ENCODE measurements at places on chromosomes 2 and 18.

- DNase-seq, result no peak
These were observed 61.7 kb downstream of the PLB1 start for GRCh38 chr2:28557389-28558131.

DNA sequence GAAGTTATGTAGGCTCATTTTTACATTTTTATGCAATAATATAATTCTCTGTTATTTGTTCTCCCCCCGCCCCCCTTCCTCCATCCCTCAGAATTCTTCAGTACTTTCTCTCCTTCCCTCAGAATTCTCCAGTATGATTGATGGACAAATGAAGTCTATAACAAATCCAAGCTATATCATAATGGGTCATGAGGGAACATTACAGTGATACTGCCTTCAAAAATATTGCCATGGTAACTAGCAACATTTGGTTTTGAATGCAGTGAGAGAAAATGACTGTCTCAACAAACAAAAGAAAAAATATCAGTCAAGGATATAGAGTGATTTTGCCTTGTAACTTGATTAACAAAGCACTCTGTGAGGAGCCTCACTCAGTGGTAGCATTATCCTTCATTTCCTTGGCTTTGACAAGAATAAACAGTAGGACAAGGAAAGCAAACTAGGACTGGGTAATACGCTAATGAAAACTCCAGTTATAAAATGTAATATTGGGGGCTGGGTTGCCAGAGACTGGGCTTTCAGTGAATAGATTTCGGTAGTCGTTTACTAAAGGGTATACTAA is 392.9 kb upstream of the CRIM1 start:
- no peak for DNase-seq

GRCh38 chr18:11789716-11790510 is 61.3 kb upstream of the CHMP1B start:
- DNase-seq, result no peak

DNA sequence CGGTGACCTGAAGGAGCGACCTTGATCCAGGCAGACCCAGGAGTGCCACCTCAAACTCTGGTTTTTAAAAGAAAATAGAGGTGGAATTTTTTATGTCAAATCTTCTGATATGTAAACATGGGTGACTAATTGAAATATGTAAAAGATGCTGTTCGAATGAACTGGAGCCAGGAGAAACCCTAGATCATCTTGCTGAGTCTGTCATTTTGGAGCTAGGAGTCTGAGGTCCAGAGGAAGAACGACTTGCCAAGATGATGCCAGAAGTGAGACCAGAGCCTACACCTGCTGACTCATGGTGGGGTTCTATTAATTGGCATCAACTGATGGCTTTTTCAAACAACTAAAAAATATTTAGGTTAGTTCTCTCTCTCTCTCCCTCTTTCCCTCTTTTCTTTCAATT is 74.1 kb downstream of the ACAA2 start:
- DNase-seq, result no peak

DNA sequence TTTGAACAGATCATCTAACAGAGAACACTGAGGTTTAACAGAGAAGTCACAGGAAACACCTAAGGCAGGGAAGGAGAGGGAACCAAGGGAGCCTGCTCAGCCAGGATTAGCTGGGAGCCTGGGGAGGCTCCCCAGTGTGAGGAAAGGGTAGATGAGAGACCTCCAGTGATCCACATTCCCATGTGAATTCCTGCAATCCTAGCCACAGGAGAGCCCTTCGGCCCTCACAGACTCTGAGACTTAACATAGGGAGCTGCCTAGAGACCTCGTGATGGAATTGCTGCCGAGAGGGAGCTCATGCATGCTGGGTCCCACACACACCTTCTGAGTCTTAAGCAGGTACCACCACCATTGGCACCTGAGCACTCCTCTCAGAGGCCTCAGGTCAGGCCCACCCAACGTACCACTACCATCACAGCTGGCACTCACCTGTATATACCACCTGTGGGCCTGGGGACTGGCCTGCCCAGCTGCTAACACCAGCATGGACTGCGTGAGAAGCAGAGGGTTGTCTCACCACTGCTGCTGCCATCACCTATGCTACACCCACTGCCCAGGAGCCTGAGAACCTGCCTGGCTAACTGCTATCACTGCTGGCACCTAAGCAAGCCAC is 225.9 kb upstream of the RASGRP3 start:
- DNase-seq, result no peak

DNA sequence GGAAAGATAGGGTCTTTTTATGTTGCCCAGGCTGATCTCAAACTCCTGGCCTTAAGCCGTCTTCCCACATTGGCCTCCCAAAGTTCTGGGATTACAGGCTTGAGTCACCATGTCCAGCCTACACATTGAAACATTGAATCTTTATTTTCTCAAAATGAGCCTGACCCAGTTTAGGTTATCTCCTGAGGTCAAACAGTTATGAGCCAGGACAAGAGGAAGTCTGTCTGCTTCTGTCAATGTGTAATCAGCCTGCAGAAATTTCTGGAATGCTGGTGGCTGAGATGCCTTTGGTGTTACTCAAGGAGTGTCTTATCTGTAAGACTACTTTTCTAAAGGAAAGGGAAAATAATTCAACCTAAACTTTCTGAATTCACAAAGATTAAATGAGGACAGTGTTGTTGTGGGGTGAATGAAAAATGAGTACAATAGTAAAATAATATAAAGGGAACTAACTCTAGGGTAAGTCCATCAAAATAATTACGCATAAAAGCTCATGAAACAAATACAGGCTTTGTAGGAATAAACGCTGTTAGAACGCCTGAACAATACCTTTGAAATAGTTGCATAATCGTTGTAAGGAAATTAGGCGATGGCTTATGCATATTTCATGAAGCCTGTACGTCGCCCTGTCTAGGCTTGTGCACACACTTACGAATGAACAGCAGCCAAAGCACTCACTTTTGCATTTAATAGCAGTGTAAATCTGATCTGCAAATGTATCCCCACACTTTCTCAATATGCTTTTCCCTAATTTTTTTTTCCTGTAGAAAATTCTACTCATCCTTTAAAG is 260.8 kb downstream of the RDH14 start:
- no peak for DNase-seq

DNA sequence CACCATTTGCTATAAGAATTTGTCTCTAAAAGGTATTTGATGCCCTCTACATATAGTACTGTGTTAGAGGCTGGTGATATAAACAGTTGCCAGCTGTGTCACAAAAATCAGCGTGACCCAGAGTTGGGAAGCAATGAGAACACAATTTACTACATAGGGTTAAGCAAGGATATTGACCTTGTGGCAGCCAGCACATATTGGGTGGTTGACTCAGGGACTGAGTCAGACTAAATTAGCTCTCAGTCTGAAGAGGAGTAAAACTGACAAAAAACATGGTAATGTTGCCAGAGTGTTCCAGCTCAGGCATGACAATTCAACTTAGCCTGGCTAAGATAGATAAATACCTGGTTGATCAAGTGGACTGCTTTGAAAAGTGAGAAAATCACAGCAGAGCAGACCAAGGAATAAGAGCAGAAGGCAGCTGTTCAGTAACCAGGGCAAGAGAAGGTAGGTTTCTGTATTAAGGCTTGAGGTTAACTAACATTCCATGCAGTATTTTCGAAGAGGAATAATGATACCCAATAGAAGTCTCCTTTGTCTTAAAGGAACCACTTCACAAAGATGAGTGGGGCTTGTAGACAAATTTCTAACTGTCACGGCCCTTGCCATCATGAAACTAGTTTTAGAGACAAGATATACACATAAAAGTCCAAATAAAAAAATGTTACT is 108.2 kb upstream of the ERBB4 start:
- DNase-seq, result no peak

DNA sequence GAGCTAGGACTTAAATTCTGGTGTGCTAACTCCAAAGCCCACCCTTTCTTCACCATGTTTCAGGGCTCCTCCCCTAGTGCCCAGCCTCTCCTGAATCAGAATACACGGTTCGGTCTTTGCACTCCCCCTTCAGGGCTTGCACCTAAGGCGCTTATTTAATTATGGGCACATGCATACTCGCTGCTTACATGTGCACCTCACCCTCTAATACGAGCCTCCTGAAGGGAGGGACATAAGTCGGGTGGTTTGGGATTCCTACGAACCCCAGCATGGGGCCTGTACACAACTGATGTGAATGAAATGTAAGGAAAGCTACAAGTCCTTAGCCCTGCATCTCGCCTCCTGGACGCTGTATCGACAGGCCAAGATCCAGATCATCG is 435 bp downstream of the IFT172 start:
- DNase-seq, result no peak

GRCh38 chr2:230899287-230899686 is 25.8 kb downstream of the GPR55 start:
- no peak for DNase-seq

DNA sequence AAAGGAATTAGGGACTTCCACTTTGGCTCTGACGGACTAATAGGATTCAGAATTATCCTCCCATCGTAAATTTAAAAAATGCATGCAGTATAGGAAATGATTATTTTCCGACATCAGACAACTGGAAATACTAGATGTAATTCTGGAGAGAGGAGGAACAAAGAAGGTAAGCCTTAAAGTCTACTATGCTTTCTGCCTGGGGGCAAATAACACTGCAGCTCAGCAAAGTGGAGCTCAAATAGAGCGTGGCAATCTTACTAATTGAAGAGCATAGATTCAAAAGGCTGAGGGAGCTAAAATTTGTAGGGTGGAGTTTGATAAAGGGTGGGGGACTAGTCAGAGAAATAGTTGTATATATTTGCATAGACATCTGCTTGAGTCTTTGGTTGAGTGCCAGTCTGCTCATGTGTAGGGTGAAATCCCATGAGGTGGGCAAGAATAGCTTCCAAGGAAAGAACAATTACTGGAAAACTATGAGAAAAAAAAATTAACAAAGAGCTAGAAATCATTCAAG is 23.8 kb downstream of the COPS8 start:
- no peak for DNase-seq

DNA sequence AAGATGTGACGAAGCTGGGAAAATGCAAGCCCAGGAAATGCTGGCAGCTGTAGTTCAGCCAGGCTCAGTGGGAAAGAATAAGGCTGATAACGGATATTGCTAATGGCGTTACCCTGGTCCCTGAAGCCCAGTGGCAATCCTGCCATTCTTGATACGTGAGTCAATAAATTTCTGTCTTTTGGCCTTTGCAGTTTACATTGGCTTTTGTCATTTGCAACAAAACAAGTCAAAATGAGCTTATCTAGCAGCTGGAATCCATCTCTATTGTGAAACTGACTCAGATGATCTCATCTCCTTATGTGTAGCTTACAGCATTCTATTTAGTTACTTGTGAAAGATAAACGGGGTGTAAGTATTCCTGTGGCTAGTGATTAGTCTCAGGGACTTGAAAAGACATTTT is 43.8 kb downstream of the ARL6IP6 start:
- DNase-seq, result no peak

DNA sequence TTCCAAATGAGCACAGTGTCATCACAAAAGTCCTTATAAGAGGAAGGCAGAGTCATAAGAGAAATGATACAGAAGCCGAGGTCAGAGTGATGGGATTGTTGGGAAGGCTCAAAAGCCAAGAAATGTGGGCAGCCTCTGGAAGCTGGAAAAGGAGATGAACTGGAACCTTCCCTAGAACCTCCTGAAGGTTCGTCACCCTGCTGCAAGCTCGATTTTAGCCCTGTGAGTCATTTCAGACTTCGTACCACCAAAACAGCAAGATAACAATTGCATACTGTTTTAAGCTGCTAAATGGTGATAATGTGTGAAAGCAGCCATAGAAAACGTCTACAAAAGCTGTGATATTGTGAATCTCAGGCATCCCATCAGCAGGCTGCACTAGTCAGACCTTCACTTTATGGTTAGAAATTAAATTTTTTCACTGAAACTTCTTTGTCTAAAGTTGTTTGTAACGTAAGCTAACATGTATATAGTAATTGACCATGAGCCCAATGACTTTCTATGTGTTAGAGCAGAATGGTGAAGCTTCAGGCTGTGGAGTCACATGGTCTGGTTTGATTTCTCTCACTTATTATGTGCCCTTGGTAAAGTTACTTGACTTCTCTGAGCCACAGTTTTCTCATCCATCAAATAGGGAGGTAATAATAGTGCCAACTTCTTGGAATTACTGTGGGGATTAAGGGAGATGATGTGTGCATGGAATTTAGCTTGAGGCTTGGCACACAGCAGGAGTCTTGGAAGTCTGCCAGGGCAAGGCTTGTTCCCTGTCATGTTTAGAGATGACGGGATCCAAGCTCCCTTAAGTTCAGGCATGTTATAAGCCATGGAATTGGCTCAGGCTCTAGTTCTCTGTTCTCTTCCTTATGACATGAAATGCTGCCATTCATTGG is 132.0 kb upstream of the CCDC195 start:
- DNase-seq, result no peak

- peak; percentile 57 for DNase-seq
These were observed 36.3 kb downstream of the TGOLN2 start for GRCh38 chr2:85291425-85292023.

GRCh38 chr2:122885436-122885835 is 1130.0 kb downstream of the TSN start:
- no peak for DNase-seq

DNA sequence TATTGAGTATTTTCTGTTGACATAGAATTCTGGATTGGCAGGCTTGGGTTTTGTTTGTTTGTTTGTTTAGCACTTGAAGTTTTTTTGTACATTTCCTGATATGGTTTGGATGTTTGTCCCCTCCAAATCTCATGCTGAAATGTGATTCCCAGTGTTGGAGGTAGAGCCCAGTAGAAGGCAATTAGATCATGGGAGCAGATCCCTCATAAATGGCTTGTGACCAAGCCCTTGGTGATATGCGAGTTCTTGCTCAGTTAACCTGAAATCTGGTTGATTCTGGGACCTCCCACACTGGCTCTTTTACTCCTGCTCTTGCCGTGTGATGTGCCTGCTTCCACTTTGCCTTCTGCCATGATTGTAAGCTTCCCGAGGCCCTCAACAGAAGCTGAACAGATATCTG is 98.0 kb downstream of the PTPN4 start:
- DNase-seq, result no peak

DNA sequence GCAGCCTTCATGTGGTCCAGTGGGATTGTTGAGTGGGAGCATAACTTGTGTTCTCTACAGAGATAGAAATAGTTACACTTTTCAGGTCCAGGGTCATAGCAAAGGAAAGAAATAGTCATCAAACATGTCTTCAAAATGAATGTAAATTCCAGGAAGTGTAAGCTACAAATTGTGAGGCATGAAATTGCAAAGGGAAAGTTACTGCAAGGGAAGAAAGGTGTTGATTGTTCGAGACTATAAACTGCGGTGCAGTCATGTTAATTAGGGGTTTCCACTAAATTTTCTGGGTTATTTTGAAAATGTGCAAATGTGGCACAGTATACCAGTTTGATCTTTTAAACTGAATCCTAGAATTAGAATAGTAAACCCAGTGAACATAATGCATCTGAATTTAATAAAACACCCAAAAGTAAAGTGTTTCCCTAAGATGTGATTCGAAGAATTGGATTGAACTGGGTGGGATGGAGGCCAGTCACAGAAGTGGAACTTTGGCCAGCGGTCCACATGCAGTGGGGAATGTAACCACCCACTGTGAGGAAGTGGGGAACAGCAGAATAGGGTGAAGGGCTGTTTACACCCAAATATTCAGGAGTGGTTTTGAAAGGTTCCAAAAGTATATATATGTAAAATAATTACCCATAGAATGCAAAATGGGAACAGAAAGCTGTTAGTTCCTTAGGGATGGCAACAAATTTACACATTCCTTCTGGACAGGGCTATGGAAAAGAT is 126.5 kb upstream of the CCDC68 start:
- no peak for DNase-seq

- no peak for DNase-seq
These were observed 369.4 kb upstream of the SALL3 start for GRCh38 chr18:78610179-78610578.
